Stimulated activated CD4-positive, alpha-beta T cell treated with anti-CD3 and anti-CD28 coated beads, TNF-alpha, amount 100 ng/mL, for 24 hours (primary cell): ENCODE measurements at places on chromosomes 16 and 17.

GRCh38 chr17:64608571-64608981, 53.5 kb downstream of the SMURF2 start:
- DNase-seq = no peak

- no peak for DNase-seq
These were observed 11.3 kb upstream of the RNF157 start for GRCh38 chr17:76251478-76252039.

GRCh38 chr16:28898266-28898665, 20.0 kb downstream of the ATP2A1 start:
- DNase-seq = no peak

- DNase-seq = no peak
These were observed at the start of gene ANKRD13B for GRCh38 chr17:29592850-29593551. TSS of gene ANKRD13B (plus strand) at chr17:29593132. CDS start at chr17:29593622, 490 bp downstream.

DNA sequence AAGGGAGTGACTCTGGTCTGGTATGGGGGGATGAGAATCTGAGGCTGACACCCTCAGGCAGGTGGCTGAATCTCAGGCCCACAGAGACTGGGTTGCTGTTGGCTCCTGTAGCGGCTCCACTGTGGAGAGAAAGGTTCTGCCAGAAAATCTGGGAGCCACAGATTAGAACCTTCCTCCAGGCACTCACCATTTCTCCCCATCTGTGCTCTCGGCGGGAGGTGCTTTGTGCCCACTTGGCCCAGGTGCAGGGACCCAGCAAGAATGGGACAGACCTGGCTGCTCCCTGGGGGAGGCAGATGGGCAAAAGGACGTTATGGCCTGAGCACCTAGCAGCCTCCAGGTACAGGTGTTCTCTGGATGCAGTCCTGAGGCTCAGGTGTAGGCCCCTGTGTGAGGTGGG, 20.1 kb downstream of the RAB11FIP3 start:
- DNase-seq = no peak

GRCh38 chr16:86150641-86151238, 251.8 kb downstream of the IRF8 start:
- no peak for DNase-seq

DNA sequence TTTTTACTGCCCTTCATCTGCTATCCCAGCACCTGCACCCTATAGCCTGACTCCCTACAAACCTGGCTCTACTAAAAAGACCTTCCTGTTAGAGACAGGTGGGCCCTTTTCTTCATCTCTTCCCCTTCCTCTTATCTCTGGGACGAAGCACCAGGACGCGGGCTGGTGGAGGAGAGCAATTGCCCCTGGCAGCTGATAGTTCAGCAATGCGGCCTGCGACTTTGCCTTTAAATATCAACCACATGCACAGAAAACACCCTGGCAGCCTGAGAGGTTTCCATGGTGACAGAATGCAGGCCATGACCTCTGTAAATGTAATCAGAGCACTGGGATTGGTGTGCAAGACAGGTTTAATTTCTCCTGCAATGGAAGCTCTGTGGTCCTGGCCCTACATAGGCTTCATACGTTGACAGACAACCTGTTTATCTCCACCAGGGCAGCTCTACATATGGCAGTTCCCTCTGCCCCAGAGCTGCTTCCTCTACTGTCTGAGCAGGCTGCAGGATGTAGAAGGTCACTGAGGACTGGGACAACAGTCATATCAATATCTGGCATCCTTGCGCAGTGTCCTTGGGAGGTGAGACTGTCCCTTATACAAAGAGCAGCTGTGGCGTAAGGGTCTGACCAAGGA, 10.0 kb upstream of the SKAP1 start:
- DNase-seq = no peak

GRCh38 chr16:25151996-25152395, 40.5 kb downstream of the LCMT1 start:
- DNase-seq = no peak
